HEK293T (cell line): ENCODE measurements at places on chromosomes 1 and 21.

DNA sequence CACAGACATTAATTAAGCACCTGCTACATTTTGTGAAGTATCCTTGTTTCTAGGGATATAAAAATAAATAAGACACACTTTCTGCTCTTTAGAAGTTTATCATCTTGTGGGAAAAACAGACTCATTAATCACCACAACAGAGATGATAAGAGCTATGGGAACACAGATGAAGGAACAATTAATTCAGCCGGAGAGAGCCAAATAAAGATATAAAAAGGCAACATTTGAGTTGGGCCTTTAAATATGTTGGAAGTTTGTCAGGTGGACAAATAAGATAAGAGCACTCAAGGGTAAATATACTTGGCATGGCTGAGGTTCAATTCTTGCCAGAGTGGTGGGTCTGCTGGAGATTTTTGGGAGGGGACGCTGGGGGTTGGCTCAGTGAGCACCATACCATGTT, 34.2 kb upstream of the VTCN1 start:
- no peak for DNase-seq

GRCh38 chr1:212186427-212187207, 98.6 kb upstream of the PPP2R5A start:
- DNase-seq: no peak

GRCh38 chr1:32702599-32703478, at the start of gene SYNC:
TSS of gene SYNC (minus strand) at chr1:32702770. CDS start at chr1:32702660, 110 bp downstream.
- DNase-seq: peak; percentile 68

DNA sequence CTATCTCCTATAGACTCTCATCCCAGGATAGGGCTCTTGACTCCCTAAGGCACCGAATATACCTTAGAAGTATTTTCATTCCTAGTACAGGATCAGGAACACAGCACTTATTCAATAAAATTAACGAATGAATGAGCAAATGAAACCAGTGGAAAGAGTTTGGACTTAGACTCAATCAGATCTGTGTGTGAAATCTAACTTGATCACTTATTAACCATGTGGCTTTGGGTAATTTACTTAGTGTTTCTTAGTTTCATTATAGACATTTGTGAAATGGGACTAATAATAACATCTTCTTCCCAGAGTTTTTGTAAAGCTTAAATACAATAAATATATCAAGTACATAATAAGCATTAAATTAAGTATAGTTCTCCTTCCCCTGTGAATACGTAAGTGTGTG, 230.1 kb downstream of the ADGRL2 start:
- no peak for DNase-seq

DNA sequence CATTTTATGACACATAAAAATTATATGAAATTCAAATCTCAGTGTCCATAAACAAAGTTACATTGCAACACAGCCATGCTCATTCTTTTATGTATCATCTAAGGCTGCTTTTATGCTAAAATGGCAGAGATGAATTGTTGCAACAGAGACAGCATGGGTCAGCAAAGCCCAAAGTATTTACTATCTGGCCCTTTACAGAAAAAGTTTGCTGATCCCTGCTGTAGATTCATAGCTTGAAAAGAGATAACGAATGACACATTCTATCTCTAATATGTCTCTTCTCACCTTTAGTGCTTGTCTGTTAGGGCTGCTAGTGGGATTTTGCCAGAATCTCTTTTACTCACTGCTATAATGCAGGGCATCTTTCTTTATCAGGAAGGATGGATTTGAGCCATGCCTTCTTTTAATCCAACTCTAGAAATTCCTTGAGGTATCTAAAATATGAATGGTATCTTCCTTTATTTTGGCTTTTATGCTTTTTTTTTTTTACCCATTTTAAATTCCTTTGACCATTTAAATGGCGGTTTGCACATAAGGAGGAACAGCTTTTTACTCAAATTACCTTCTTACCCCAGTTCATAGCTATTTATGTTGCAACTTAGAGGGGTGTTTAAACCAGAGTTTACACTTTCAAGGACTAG, 598.2 kb downstream of the PLPP3 start:
- no peak for DNase-seq

DNA sequence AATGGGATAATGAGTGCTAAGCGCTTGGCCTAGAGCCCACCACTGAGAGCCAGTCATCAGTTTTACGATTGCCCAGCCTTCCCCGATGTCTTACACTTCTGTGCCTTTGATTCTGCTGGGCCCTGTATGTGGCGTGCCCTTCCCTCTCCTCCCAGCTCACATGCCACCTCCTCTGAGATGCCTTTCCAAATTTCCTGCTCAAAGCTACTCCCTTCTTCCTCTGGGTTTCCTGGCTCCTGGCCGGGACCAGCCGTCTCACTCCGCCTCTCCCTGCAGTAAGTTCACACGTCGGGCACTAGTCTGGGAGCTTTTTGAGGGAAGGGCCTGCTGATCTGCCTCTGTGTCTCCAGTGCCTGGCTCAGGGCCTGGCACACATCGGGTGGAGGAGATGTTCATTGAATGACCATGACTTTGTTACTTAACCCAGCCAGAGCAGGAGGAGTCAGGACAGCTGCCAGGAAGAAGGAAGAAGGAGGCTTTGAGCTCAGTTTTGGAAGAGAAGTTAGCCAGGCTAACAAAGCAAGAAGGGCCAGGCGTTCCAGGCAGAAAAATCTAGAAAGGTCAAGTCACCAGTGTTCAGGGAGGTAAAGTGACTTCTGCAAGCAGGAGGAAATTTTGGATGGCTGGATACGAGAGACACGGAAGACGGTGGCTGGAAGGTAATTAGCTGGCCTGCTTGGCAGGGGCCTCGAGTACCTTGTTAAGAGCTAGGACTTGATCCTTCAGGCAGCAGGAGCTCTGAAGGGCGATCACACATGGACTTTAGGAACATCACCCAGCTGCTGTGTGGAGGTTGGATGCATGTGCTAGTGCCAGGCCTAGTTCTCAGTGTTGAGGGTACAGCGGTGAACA, 63.6 kb downstream of the EPHB2 start:
- DNase-seq: no peak

DNA sequence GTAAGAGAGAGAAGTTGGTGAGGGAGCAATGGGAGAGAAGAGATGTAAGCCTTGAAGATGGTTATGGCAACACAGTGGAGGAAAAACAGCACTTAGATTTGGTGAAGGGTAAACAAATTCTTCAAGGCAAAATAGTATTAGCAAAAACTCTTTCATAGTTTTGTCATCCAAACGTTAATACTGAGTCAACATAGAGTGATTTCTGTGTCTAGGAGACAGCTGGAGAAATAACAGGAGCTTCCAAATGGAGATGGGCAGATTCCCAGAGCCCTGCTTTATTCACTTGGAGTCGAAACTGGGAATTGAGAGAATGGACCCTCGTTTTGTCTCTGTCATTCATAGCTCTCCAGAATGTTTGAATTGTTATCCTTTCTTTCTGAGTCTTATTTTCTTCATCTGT, 68.3 kb downstream of the PLA2G4A start:
- no peak for DNase-seq

DNA sequence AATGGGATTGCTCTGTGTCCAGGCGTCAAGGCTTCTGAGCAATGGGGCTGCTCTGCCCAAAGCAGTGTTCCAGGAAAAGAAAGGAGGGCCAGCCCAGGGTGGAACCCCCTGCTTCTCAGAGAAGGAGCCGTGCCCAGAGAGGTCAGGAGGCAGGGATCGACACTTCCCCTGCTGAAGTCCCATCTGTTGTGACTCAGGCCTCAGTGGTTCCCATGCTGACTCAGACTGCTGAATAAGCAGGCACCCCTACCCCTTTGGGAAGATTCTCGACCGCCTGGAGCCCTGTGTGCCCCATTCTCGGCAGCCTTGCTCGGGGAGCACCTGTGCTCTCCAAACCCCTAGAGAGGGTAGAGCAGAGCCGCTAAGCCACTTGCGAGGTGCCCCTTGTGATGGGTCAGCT, 23.9 kb downstream of the PKP1 start:
- no peak for DNase-seq

GRCh38 chr1:223147873-223148272, 4.8 kb upstream of the TLR5 start:
- DNase-seq: no peak

- DNase-seq: no peak
Measured at GRCh38 chr1:156832434-156832833, 15.8 kb upstream of the SH2D2A start.

DNA sequence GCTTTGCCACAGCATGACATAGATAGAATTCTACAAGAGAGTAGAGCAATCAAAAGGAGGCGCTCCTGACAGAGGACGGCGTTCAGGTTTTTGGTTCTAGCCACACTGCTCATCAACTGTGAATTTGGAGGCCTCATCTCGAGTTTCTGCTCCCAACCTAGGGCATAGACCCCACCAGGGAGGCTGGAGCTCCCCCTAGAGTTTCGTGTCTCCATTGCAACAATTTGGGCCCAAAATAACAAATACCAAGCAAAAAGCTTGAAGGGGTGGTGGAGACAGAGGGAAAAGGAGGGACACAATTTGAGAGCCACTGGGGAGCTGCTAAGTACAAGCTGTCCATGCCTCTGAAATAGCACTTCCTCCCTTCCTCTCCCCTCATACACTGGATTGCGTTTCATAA, 297.0 kb downstream of the GPATCH2 start:
- peak; percentile 78 for DNase-seq

DNA sequence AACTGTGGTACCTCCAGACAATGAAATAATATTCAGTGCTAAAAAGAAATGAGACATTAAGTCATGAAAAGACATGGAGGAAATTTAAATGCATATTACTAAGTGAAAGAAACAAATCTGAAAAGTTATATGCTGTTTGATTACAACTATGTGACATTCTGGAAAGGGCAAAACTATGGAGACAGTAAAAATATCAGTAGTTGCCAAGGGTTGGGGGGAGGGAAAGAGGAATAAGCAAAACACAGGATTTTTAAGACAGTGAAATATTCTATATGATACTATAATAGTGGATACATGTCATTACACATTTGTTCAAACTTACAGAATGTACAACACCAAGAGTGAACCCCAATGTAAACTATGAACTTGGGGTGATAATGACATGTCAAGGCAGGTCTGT, 38.2 kb upstream of the PKN2 start:
- DNase-seq: no peak

DNA sequence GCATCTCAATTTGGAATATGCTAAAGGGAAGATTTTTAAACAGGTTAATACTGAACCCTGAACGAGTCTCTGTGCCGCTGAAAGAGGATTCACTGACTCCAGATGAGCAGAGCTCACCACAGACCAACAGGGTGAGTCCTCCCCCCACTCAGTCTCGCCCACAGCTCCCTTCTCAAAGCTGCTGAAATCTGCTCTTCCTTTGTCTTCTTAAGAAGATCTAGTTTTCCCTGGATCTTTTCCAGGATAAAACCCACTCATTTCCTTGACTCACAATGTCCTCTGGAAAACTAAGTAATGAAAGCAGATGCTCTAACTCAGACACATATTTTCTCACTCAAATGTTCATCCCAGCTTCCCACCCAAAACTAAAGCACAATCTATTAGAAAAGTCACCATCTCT, 447.0 kb upstream of the PKN2 start:
- no peak for DNase-seq

DNA sequence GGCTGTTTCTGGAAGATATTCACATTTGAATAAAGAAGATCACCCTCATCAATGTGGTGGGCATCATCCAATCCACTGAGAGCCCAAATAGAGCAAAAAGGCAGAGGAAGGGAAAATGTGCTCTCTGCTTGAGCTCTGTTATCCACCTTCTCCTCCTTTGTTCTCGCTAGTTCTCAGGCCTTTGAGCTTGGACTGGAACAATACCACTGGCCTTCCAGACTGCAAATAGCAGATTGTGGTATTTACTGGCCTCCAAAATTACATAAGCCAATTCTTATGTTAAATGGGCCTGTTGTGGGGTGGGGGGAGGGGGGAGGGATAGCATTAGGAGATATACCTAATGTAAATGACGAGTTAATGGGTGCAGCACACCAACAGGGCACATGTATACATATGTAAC, 219.3 kb downstream of the C1orf94 start:
- DNase-seq: no peak

DNA sequence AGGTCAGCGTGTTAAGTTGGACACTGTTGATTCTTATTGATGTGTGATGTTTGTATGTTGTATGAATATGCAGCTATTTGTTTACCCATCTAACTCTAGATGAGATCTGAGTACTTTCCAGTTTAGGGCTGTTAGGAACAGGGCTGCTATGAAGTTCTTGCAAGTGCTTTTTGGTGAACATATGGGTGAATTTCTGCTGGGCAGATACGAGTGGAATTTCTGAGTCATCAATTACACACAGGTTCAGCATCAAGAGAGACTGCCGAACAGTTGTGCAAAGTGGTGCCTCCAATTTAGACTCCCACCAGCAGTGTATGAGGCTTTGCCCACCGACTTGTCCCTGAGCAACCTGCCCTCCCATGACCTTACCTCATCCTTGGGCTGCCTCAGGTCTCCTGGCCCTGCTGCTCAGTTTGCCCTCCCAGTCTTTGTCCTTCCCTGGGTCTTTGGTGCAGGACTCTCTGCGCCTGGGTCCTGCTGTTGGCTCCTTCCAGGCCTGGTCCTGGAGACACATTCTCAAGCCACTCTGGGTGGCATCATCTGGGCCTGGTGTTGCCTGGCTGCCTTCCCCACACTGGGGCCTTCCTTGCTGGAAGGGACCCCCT, 343.6 kb downstream of the PTPRU start:
- no peak for DNase-seq

DNA sequence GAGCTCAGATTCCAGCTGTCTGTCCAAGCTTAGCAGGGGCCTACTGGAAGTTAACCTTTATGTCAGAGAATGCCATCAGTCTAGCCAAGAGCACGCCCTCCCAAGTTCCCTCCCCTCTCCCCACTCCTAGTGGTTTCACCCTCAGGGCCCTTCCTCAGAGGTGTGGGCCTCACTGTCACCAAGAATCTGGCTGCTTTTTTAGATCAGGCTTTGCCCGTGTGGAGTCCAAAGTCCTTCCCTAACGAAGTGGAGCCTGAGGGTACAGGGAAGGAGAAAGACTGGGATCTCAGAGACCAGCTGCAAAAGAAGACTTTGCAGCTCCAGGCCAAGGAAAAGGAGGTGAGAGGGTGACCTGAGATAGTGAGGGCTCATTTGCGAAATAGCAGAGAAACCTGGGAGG, 4.1 kb downstream of the C1orf74 start:
- DNase-seq: no peak

GRCh38 chr1:62343911-62344310, 24.7 kb upstream of the KANK4 start:
- no peak for DNase-seq

GRCh38 chr1:61474963-61475362, 250.0 kb downstream of the TM2D1 start:
- DNase-seq: no peak

GRCh38 chr1:62964141-62964540, 180.2 kb downstream of the ATG4C start:
- no peak for DNase-seq

GRCh38 chr1:101022294-101022693, 3.3 kb downstream of the DPH5 start:
- DNase-seq: no peak

DNA sequence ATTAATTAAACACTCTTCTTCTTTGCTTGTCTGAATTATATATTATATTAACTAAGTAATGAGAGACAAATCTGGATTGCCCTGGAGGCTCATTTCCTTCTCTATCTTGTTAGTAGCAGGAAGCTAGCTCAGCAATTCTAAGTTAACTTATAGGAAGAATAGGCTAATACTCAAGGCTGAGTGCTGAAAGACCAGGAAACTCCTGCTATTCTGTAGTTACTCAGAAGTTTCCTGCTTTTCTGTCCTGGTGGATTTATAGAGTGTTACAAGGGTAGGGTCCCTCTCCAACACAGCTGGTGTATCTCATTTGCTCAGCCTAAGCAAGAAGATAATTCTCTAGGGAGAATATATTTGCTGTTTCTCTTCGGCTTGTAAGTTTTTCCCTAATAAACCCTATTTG, 29.2 kb downstream of the HSPA13 start:
- no peak for DNase-seq
